ENCODE measurements at places on chromosomes 3 and 15. TPM values are rescaled to one million over a fixed set of nuclear protein-coding genes. Genes with fewer than 3 reads are reported as not detected.

Gene REC114
- not detected for polyA plus RNA-seq

DNA sequence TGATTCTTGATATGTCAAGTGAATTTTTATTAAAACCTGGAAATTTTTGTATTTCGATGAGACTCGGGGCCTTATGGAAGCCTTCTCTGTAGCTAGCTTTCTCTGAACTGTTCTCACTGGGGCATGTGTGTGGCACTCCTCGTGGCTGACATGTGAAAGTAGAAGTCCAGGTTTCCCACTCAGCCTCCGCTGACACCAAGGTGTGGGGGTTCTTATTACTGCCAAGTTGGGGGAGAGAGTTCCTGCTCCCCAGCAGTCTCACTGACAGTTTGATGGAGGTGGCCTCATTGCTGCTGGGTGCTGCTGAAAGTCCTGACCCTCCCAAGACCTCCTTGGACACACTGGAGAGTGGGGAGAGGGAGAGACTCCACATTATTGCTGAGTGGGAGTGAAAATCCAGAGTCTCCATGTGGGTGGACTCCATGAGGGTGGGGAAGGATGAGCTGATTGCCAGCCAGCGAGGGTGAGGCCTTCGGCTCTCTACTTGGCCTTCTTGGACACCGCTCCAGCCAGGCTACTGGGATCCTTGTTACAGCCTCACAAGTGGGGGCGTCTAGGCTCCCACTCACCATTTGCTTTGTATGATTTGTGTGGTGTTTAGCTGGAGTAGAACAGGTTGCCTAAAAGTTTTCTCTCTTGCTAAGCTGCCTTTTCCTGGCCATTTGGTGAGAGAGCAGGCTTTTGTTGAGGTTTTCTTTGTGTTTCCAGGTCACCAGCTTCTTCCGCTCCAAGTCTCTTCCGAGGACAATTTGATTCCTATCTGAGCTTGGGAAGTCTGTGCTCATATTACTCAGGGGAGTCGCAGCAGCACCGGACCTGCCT lies 64.1 kb downstream of the LSM3 start:
- no peak for DNase-seq

GRCh38 chr3:114378760-114379159 lies 84.9 kb downstream of the TIGIT start:
- DNase-seq: no peak

GRCh38 chr3:139689122-139689521 lies 11.3 kb upstream of the NMNAT3 start:
- DNase-seq: no peak

DNA sequence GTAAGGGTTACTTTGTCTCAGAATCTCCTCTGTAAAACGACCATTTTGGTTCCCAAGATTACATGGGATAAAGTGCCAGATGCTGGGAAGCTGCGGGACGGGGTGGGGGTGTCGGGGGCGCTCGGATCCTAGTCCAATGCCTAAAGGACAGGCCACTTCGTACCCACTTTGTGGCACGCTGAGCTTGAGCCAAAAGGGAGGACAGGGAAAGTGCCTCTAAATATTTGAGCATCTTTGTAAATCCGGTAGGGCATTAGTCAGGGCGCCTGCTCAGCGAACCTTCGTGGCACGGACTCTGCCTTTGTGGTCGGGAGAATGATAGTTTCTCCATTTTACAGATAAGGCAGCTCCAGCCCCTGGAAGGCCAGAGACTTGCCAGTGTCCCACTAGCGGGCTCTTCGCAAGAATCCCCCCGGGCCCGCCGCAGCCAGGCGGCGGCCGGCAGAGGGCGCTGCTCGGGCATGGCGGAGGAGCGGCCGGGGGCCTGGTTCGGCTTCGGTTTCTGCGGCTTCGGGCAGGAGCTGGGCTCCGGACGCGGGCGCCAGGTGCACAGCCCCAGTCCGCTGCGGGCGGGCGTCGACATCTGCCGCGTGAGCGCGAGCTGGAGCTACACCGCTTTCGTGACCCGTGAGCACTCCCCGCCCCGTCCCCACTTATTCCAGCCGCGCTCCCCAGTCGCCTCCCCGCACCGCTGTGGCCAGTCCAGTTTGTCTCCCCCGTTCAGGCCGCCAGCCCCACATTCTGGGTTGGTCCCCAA lies 1.8 kb downstream of the RCCD1 start:
- peak; percentile 87 for DNase-seq

DNA sequence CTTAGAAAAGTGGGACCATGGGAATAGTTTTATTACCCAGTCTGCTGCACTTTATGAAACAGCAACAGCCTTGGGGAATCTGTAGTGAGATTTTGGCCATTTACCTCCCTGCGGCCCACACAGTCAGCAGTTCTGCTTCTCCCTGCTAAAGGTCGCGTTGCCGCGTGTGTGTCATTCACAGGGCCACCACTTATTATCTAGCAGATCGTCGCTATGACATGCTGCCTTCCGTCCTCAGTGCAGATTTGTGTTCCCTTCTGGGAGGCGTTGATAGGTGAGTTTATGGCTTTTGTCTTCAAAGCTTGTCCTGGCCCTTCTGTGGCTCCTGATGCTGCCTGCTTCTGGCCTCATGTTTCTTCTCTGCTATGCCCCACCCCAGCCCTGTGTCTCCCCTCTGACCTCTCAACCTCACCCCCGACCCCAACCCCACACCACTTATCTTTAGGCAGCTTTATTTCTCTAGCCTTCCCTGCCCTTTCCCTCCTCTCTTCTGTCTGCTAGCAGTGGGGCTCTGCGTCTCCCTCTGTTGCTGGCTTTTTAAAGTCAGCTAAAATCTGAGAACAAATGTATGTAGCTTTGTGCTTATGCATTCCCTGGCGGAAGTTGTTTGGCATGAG lies 30.1 kb downstream of the DIS3L start:
- DNase-seq: no peak

DNA sequence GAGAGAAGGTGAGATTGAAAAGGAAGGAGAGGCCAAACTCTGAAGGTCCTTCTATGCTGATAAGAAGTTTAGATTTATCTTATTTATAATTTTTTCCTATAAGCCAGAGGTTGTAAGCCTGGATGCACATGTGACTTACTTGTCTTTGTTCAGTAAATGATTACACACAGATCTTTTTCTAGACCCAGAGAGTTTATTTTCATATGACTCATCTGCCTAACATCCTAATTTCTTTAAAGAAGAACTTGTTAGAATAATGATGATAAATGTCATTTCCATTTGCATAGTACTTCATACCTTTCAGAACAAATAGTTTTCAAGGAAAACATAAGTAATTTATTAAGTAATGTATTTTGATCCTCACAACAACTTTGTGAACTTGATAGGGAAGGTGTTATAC lies 434.8 kb upstream of the DPH6 start:
- no peak for DNase-seq

GRCh38 chr3:134325061-134325705 lies 49.1 kb downstream of the AMOTL2 start:
- no peak for DNase-seq

Gene ACOX2
- 104 TPM for polyA plus RNA-seq

- no peak for DNase-seq
Observed at GRCh38 chr3:41518626-41519025, 319.3 kb downstream of the CTNNB1 start.

Gene TNNC1
- polyA plus RNA-seq: 0.21 TPM

GRCh38 chr15:91541286-91541685 lies 312.2 kb upstream of the SLCO3A1 start:
- DNase-seq: no peak

GRCh38 chr3:25165306-25165705 lies 262.8 kb upstream of the RARB start:
- DNase-seq: no peak

DNA sequence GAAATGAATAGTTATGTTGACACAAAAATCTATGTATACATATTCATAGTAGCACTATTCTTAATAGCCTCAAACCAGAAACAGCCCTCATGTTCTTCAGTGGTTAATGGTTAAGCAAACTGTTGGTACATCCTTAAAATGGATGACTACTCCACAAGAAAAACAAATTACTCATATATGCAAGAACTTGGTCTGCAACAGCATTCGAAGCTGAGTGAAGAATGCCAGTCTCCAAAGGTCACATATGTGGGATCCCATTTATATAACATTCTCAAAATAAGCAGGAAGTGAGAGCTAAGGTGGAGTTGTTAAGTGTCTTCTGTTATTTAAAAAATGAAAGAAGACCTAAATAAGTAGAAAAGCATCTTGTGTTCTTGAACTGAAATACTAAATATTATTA lies 365.7 kb downstream of the GABRG3 start:
- DNase-seq: no peak

Gene ADAMTS9
- polyA plus RNA-seq: 1.2 TPM

- DNase-seq: no peak
Observed at GRCh38 chr15:84819291-84819768, 2.2 kb downstream of the ALPK3 start.

DNA sequence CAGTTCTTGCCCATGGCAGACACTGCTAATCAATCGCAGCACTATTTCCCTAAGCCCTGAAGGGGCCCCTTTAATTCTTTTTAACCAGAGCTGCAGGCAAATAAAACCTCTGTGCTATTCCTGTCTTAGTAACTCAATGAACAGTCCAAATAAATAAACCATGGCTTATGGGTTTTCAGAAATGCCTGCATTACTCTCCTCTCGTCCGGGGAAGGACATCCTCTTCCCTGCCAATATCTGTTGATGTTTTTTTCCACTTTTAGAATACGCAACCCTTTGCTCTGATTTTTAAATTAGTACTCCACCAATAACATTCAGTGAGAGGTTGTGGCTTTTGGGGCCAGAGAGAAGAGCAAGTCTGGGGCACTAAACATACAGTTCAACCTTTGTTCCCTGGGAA lies 35.2 kb upstream of the PRICKLE2 start:
- DNase-seq: no peak

Gene RETNLB
- polyA plus RNA-seq: not detected

DNA sequence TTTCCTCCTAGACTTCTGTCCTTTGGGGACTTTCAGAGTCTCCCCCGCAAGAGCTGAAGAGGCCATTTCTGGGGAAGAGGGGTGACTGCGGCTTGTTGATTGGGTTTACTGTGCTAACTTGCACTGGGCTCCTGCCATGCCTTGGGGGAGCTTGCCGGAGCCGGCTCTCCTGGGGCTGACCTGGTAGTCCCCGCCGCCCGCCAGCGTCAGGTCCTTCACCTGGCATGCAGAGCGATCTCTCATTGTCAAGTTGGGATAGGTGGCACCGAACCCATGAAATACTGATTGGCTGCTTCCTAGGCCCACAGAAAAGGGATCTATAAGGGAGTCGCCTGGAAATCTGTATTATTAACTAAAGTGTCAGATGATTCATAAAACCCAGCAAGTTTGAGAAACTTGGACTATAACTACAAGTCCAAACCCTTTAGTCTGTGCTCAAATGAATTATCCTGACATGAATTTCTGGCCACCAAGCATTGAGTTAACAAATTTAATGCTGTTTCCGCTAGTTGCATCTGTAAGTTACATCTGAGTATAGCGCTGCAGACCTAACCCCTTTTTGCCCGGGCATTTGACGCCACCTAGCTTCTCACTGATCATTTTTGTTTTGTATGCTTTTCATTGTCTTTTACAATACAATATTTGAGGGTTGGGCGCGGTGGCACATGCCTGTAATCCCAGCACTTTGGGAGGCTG lies 607 bp upstream of the IMP3 start:
- no peak for DNase-seq

Gene TTC21A
- polyA plus RNA-seq: 0.89 TPM

Gene P3H2
- 4.5 TPM for polyA plus RNA-seq

Gene P2RY14
- 0.10 TPM for polyA plus RNA-seq

GRCh38 chr15:78072080-78072892 lies 5.2 kb downstream of the TBC1D2B start:
- DNase-seq: no peak

Gene DUOX1
- polyA plus RNA-seq: 0.02 TPM

DNA sequence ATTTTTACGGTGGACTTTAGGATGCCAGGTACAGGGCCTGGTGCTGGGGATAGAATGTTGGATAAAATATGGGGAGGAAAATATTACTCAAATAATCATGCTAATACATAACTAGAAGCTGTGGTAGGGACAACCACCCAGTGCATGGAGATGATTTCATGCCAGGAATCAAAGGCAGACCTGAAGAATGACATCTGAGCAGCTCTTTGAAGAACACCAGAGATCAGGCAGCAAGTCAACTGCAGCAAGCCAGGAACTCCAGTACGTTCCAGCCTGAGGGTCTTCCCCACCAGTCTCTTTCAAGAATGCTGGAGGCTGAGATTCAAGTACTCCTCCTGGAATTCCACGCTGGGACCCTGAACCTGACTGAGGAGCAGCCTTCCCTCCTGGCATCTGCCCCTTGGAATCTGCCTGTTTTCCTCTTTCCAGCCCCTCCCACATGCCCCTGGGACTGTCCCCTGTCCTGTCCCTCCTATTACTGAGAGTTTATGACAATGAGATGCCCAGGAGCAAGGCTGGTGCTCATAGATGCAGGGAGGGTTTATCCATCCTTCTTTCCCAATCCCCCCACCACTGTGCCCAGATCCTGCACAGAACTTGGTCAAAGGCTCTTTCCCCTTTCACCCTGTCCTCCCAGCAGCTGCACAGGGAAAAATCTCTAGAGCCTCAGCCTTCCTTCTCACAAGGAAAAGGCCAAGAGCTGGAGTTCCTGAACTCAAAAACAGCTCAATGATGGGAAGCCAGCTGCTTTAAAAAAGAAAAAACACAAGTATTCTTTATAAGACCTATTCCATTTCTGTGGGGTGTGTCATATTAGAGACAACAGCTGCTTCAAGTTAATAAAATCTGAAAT lies 68.0 kb downstream of the PDZRN3 start:
- no peak for DNase-seq

- no peak for DNase-seq
Observed at GRCh38 chr3:133963657-133964396, 65.9 kb downstream of the SLCO2A1 start.

Gene SERINC4
- not detected for polyA plus RNA-seq

Gene BCL2A1
- 0.71 TPM for polyA plus RNA-seq

GRCh38 chr3:8979262-8979661 lies 16.0 kb upstream of the RAD18 start:
- DNase-seq: no peak

Gene ITGA11
- polyA plus RNA-seq: 0.32 TPM

GRCh38 chr3:104447681-104448080 lies 919.0 kb upstream of the ALCAM start:
- no peak for DNase-seq

DNA sequence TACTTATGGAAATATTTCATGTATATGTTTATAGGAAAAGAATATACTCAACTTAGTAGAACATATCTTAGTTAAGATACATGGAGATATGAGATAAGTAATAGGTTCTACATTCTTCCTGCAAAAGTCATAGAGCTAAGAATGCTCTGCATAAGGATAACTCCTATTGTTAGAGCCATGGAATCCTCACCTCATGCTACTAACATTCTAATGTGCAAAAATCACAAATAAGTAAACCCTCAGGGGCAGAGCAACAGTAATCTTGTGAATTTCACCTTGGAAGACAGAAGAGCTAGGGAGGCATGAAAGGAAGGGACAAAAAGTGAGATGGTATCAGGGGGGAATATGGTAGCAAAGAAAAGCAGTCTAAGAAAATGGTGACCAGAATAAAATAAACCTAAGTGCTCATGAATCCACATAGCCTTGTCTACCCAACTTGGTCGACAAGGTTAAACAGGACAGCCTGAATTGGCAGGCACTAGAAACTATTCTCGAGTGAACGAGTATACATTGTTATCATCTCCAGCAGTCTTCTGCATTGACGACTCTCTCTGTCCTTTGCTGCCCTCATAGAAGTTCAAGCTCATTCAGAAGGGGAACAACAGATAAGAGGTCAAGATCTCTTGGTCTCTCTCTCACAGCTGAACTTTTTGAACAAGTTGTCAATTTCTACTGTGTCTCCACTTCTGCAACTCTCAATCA lies 52.8 kb downstream of the XRN1 start:
- no peak for DNase-seq

Gene IP6K1
- 13.2 TPM for polyA plus RNA-seq
